Activated naive CD8-positive, alpha-beta T cell treated with anti-CD3 and anti-CD28 coated beads, Interleukin-2, amount 10 ng/mL, durations not matched to agents 7 days and 5 days (primary cell): ENCODE measurements at places on chromosomes 5 and 9.

GRCh38 chr9:28929433-28929832 lies 1356.2 kb upstream of the C9orf72 start:
- no peak for DNase-seq

DNA sequence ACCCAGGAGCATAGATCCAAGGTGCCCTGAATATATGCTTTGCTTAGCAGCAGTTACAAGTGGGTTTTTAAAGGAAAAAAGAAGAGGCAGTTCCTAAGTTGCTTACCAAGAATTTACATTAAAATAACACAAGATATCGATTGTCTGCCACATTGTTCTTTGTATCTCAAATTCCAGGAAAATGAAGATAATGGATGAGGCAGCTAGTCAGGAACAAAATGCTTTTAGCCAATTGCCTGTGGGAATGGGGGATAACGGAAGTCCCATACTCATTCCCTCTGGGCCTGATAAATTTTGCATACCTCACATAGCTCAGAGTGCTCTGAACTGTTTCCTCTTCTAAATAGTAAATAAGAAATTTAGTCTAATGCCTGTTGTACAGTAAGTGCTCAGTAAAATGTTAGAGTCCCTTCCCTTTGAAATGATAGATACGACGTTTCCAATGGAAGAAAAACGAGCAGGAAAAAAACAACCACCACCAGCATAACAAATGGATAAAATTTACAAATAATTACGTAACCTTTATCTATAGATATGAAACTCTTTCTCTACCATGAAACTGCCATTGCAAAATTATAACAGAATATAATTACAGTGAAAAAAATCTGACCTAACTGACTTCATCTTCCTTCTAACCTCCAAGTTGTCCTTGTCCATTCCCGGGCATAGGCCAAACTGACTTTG lies 35.5 kb upstream of the TENT2 start:
- DNase-seq = no peak

- no peak for DNase-seq
These were observed 176.2 kb downstream of the SMC2 start for GRCh38 chr9:104269996-104270963.

DNA sequence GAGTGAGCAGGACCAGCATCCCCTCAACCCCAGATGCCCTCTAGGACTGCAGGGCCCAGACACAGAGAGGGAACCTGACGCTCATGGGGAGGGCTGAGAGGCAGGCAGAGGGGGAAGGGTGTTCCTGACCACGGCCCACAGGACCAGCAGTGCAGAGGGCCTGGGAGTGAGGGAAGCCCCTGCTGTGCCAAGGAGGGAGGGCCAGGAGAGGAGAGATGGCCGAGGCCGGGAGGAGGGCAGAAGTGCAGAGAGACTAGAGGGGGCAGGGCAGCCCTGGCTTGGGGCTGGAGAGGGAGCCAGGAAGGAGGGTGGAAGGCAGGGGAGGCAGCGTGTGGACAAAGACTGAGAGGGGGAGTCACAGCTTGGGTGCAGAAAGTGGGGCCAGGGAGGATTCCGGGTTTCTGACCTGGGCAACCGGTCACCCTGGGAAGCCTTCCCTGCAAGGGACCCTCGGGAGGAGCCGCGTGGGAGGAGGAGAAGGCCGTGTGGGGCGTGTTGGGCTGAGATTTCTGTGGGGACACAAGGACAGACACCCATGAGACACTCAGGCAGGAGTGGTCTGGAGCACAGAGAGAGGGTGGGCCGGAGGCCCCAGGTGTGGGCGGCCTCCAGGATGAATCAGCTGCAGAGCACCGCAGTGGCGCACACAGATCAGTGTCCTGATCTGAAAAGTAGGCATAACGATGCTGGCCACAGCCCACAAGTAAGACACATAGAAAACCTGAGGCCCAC lies 117.5 kb downstream of the ADAMTS2 start:
- DNase-seq = no peak

- peak; percentile 72 for DNase-seq
These were observed 496 bp downstream of the MAPK9 start for GRCh38 chr5:180291234-180291940.

- no peak for DNase-seq
These were observed 624.4 kb downstream of the PSAT1 start for GRCh38 chr9:78921341-78921740.

GRCh38 chr5:167573370-167574127 lies 717.9 kb upstream of the WWC1 start:
- no peak for DNase-seq

DNA sequence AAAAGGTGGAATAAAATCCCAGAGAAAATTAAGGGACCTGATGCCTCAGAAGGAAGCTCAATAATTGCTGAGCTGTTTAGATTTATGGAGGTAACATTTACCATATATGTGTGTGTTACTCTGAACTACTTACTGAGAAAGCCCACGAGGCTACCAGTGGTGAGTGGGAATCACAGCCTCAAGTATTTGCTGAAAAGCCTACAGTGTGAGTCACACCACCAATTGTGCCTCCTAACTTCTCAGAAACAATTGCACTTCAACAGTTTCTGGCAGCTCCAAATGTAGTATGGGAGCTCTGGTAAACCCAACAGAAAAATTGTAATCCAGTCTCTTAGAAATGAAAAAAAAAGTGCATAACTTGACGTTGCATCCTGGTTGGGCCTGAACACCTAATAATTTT lies 551.6 kb downstream of the PRDM9 start:
- no peak for DNase-seq

DNA sequence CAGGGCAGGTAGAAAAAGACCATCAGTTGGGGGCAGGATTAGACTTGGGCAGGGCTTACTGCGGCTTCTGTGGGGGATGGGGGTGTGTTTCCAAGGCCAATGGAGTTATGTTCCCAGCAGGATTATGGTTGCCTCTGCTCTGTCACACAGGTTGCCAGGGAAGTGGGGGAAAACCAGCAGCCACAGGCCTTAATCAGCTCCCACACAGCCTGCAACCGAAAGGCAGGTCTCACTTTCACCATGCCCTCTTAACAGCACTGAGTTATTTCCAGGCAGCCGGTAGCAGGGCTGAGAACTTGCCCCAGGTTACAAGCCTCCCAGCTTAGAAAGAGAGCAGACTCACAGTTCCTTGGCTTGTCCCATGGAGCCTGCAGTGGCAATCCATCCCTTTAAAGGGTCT lies 205.5 kb downstream of the FGF10 start:
- DNase-seq = no peak

- DNase-seq = no peak
These were observed 39.9 kb downstream of the KIF24 start for GRCh38 chr9:34289159-34289558.

DNA sequence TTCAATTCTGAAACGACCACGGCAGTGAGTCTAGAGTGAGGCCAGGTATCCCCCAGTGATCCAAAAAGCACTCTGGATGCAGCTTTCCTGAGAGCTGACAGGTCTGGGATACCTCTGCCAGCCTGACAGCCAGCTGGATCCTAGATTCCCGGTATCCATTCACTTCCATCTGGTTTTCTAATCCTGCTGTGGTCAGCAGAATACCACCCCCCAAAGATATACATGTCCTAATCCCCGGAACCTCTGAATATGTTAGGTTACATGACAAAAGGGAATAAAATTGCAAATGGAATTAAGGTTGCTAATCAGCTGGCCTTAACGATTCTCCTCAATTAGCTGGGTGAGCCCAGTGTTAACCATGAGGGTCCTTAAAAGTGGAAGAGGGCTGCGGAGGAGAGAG lies 1.4 kb upstream of the ZNF79 start:
- no peak for DNase-seq

GRCh38 chr5:173859408-173860159 lies 28.6 kb upstream of the CPEB4 start:
- DNase-seq = no peak

DNA sequence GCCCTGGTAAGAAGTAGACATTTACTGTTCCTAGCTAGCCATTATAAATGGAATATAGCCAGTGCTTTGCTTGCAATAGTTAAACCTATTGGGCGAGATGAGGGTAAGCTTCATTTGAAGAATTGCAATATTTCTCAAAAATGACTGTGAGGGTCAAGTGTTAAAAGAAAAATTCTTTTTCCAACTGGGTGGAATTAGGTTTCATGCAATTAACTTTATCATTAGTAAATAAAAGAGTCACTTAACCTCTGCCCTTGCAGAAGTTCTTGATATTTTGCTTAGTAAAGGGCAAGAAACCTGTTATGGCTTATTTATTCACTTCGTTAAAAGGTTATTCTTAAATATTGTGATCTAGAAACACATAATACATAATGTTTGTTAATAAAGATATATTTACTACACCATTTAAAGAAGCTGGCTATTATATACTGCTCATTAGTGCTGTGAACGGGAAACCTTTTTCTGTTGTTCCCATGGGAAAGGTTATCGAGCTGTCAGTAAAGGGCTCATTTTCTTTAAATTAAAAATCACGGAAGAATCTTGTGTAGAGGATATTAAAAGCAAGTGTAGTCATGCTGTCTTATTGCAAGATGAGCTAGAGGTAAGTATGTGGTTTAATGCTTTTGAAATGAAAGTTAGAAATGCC lies 370.5 kb downstream of the CSNK1G3 start:
- DNase-seq = no peak

GRCh38 chr9:132187121-132187620 lies 25.3 kb downstream of the NTNG2 start:
- no peak for DNase-seq

GRCh38 chr5:172335721-172336120 lies 52.2 kb upstream of the UBTD2 start:
- DNase-seq = no peak

GRCh38 chr5:65014769-65015168 lies 246.0 kb downstream of the CWC27 start:
- no peak for DNase-seq

DNA sequence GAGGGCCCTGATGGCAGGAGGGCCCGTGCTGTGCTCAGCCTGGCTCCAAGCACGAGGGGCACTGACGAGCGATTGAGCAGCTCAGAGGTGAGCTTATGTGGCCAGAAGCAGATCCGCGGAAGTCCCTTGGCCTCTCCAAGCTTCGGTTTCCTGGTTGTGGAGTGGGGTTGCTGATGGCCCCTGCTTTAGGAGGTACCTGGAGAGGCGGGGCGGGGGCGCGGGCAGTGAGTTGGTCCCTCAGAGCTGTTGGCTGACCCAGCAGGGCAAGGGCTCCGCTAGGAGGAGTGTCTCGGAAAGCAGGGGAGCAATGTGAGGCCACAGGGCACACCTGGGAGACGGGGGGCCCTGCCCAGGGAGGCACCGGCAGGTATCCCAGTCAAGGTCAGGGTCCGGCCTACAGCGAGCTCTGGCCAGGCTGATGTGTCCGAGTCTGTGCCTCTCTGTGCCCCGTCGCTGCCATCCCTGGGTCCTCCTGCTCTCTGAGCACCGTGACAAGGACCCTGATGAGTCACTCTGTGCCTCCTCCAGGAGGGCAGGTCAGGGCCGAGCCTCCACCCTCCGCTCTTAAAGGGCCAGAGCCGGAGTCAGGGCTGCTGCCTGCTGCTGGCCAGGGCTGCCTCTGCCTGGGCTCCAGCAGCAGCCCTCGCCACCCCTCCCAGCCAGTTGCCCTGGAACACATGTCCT lies 14.8 kb downstream of the NCS1 start:
- DNase-seq = no peak

- DNase-seq = no peak
These were observed 77.4 kb downstream of the SEC61B start for GRCh38 chr9:99299211-99300102.

GRCh38 chr5:10592601-10593000 lies 28.7 kb downstream of the ANKRD33B start:
- no peak for DNase-seq

GRCh38 chr5:159385536-159385935 lies 55.2 kb upstream of the IL12B start:
- no peak for DNase-seq

DNA sequence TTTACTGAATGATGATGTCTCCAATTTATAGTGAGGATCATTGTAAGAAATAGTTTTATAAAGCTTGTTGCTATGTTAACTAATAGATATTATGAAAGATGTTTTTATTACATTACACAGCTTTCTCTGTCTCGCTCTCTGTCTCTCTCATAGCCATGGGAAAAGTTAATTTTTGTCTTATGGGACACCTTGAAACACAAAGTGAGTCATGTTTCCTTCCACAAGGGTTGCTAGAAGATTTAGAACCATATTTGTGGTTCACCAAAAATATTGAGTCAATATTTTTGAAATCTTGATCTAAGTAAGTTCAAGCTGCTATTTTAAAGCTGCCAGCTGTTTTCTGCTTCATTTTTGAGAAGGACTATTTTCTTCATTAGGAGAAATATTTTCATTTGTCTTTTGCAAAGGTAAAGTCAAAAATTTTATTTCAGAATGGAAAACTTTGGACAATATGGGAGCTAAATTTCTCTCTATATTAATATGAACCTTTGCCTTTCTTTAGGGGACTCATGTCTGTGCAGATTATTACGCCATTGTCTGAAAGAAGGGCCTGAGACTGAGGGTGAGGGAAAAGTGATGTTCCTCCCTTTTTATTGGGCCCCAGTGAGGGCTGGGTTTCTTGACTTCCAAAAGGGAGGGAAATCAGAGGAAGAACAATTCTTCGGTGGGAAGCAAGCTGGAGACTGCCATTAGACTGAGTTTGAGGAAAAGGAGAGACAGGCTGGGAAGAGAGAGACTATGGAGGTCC lies 87.9 kb upstream of the SLC24A2 start:
- DNase-seq = no peak

GRCh38 chr9:89640361-89640760 lies 35.5 kb downstream of the GADD45G start:
- DNase-seq = no peak

DNA sequence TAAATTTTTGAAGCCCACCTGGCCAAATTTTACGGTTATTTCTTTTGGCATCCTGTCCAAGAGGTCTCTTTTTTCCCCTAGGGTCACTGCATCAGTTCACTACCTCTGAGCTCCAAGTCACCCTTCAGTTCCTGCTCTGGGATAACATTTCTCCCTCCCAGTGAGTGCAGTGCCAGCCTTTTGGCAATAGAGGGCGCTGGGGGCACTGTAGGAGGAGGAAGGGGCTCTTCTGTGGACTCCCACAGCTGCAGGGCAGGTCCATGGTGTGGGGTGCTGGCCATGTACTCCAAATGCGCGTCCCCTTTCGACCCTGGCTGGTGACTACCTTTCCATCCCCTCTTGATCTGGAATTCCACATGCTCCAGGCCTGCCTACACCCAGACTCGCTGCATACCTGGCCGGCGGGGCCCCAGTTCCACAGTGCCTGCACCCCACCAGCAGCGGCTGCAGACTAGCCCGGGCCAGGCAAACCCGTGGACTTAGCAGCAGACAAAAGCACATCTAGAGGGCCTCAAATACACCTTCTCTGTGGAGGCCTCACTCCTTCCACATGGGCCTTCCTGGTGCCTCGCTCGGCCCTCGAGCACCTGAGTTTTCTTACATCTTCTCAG lies 20.3 kb upstream of the NINJ1 start:
- DNase-seq = no peak
